ENCODE measurements at places on chromosomes 11 and 22.

DNA sequence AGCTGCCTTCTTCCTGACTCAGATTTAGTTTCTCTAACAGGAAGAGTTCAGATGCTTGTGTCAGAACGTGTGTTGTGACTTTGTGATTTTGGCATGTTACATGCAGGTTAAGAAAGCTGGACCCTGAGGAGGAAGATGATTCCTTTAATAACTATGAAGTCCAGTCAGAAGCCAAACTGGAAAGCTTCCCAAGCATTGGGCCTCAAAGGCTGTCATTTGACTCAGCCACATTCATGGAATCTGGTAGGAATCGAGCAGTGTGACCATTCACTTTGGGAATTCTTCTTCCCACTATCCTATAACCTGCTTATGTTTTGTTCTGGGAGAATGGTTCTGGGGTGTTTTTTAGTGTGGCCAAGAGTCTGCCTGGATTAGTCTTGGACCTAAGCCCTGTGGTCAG lies 48.0 kb downstream of the CABIN1 start:
- DNase-seq: no peak

DNA sequence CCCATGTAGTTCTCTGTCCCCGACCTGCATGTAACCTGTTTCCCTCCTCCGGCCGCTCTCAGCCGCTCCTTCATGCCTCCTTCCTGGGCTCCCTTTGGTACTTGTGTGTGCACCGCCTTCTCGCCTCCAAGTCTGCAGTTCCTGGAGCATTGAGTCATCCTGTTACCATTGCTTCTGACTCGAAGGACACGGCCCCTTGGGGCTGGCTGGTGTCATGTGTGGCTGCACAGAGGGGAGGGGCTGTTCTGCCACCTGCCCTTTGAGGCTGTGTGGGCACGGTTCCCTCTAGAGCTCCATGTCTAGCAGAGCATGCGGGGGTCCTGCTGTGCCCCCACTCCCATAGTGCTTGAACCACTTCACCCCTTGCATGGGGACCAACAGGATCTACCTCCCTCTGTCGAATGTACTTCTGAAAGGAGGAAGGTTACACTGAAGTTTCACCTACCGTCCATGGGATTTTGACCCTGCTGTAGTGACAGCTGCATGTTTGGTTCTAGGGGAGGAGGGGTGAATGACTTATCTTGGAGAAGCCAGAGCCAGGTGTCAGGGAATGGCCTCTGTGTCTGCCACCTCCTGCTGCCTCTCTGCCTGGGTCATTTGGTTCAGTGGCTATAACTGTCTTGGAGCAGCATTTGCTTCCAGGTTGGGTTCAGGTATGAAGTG lies 39.6 kb downstream of the BCR start:
- no peak for DNase-seq

- no peak for DNase-seq
Measured at GRCh38 chr11:76776472-76776871, 6.7 kb upstream of the TSKU start.

- no peak for DNase-seq
Measured at GRCh38 chr22:20919718-20920117, 2.5 kb downstream of the CRKL start.

DNA sequence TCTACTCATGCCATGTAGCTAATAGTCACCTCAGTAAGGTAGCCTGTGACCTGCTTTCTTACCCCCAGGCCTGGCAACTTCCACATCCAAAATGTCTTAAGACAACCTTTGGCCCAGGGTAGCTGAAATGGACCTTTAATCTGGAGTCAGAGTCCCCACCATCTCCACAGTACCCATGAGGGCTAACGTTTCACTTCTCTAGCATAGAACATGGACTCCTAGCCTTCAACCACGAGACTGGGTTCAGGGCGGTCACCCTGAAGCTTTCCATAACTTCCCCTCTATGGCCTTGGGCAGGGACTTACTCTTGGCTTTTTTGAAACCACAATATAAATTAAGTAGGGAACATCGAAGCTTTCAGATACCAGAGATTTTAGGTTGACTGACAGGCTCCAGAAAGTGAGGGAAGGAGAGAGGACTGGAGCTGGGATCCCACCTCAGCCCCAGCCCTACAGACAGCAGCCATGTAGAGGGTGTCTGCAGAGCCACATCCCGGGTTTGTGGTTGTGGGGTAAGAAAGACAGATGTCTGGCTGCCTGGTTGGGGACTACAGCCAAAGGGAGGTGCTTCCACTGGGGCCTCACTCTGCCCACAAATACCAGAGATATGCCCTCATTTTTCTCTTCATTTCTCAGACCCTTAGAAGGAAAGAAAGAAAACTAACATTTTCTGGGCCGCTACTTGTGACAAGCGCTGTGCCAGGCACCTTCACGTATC lies 2.6 kb downstream of the TBC1D10A start:
- no peak for DNase-seq

GRCh38 chr11:64594159-64594939 lies 3.3 kb downstream of the SLC22A12 start:
- DNase-seq: no peak

DNA sequence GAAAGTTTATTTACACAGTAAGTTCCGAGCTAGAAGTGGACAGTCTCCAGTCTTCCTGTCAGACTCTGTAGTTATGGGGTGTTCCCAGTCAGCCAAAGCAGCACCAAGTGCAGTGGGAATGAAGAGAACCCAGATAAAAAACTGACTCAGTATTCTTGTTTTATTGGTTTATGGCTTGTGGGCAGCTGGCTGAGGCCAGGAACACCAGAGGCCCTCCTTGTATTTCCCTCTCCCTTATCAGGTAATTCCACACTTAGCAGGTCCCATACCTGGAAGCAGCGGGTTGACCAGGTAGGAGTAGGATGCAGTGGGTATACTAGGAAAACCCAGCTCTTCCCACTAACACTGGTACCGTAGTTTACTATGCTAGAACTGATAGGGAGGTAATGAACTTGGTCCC lies 3.5 kb upstream of the BACE1-AS start:
- DNase-seq: no peak

DNA sequence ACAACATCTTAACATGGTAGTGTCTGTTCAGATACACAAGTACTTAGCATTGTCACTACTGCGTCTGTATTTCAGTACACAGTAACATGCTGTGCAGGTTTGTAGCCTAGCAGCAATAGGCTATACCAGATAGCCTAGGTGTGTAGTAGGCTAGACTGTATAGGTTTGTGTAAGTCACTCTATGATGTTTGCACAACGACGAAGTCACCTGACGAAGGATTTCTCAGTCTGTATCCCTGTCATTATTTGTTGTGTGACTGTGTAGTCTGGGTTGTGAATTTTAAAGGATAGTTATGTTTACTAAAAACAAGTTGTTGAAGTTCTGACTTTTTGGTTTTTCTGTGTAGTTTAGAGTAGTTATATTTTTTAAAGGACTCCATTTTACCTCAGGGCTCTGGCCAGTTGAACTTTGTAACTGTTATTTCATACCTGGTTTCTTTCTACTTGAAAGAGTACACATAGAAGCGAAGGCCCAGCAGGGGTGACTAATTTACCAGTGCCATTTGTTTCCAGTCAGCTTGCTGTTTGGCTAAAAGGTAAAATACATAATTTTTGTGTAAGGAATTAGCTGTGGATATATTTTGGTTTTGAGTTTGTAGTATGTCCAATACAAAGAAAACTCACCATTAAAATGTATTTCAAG lies 72.3 kb downstream of the PPP6R3 start:
- no peak for DNase-seq

- DNase-seq: no peak
Measured at GRCh38 chr11:94774345-94774744, 6.2 kb downstream of the AMOTL1 start.

GRCh38 chr11:25939691-25940090 lies 392.2 kb upstream of the ANO3 start:
- no peak for DNase-seq

DNA sequence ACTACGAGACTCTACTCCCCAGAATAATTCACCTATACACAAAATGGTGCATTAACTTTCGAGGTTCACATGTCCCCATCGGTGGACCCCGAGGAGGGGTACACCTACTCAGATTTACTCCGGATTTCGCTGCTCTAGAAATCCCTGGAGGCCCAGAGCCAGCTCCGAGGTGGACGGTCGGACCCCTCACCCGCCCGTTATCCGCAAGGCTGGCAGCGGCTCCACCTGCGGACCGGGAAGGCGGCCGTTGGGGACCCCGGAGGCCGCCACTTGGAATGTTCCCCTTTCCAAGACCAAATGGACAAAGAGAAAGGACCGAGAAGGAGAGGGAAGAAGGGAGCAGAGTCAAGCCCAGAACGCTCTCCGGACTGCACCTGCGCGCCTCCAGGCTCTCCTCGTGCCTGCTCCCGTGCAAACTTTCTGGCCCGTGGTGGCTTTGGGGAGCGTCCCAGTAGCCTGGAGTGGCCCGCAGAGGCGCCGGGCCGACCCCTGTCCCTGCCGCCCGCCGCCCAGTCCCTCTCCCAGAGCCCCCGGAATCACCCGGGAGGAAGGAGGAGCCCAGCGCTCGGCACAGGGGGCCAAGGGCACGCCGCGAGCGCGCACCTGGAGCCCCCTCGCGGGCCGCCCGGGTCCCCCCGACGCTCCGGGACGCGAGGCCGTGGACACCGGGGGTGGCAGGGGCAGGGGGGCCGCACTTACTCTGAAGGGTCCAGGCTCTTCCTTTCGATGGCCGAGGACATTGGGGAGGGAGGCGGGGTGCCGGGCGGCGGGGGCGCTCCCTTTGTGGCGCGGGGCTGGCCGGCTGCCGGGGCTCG lies 23.0 kb downstream of the LMO2 start:
- DNase-seq: no peak

DNA sequence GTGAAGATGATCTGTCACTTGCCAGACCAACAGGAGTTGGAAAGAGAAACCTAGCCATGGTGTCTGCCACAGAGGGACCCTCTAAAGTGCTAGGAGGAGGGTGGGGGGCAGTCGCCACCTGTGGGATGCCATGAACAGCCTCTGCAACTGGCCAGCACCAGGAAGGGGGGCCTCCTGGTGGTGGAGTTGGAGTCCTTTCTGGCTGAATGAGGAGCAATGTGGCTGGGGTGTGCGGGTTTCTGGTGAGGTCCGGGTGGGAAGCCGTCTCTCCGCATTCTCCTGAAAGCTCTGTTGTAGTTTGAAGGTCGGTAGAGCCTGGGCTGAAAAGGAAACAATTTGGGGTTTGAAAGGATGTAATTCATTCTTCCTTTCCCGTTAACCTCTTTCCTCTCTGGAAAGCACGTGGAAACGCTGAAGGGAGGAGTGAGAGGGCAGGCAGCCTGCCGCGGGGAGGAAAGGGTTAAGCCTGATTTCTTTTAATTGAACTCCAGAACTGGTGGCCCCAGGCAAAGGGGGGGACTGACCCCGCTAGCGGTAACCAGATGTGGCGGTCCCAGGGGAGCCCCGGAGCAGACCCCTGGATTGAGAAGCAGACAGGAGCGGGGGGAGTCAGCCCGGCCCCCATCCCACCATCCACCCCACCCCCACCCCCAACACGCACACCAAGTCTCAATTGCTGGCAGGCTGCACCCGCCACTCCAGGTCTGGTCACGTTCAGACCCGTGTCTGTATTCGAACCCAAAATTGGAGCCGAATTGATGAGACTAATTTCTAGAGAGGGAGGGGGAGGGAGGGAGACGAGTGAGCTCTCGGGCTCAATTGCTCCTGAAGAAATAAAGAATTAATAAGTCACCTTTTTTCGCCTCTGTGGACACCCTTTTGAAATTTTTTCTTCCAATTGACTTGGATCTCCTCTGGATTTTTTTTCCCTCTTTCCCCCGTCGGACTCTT lies 1.8 kb upstream of the FLI1 start:
- DNase-seq: no peak

DNA sequence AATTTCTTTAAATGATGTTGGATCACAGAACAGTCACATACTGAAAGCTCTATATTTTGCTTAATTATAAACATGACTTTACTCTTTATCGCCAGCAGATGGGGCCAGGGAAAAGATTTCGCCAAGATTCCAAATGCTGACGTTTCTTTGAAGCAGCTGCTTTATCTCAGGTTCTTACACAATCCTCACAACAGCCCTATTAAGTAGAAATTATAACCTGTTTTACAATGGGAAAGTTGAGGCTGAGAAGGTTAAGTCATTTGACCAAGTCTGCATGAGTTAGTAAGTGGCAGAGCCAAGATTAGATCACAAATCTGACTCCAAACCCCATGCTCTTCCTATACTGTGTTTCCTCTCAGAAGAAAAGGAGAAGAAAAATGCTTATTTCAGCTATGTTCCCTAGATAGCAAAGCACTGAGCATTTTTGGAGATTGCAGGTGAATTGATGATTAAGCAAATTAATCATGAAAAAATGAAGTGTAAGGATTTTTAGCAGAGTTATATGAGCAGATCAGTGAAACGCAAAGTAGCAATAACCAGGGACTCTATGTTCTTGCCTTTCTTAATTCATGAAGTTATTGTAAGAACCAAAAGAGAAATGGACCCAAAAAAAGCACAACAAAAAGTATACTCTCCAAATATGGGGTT lies 79.0 kb downstream of the AASDHPPT start:
- DNase-seq: no peak

- DNase-seq: peak; percentile 53
Measured at GRCh38 chr11:134045799-134046635, 22.9 kb upstream of the JAM3 start.

DNA sequence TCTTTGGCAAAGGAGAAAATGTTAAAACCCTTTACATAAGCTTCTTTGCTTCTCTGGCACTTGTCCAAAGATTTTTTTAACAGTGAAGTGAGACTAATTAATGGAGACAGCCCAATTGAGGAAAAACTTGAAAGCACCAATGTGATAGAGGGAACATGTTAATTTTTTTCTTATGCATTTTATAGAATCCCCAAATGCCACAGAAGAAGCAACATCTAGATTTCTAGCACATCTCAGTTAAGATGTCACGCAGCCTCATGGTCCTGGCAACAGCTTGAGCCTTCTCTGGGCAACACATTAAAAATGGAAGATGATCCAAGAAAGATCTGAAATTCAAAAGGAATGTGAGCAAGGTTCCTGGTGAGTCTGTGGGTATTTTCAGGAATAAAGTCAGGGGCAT lies 48.5 kb downstream of the PACSIN2 start:
- DNase-seq: no peak
